Karpas-422 (cell line): ENCODE measurements at places on chromosomes 7 and 10.

- no peak for DNase-seq
Measured at GRCh38 chr7:34313289-34313688, 344.7 kb upstream of the NPSR1 start.

DNA sequence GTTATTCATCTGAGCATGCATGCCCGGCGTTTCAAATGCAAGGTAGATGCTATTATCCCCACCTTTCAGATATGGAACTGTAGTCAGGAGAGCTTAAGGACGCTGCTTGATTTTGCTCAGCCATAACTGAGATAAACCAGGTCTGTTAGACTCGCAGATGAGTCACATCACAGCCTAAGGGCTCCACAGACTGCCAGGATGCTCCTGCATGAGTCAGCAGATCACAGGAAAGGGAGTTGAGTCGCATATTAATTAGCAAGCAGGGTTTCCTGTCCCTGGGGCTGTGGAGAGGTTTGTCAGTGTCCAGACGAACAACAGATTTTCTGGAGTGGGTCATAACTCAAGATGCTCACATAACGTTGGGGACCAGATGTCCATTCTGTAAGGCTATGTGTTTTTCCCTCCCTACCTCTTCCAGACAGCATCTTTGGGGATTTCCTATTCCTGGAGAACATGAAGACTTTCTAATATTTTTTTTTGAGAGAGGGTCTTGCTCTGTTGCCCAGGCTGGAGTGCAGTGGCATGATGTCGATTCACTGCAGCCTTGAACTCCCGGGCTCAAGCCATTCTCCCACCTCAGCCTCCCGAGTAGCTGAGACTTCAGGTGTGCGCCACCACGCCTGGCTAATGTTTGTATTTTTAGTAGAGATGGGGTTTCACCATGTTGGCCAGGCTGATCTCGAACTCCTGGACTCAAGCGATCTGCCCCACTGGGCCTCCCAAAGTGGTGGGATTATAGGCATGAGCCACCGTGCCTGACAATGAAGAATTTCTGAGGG, 36.7 kb downstream of the PFKFB3 start:
- no peak for DNase-seq

DNA sequence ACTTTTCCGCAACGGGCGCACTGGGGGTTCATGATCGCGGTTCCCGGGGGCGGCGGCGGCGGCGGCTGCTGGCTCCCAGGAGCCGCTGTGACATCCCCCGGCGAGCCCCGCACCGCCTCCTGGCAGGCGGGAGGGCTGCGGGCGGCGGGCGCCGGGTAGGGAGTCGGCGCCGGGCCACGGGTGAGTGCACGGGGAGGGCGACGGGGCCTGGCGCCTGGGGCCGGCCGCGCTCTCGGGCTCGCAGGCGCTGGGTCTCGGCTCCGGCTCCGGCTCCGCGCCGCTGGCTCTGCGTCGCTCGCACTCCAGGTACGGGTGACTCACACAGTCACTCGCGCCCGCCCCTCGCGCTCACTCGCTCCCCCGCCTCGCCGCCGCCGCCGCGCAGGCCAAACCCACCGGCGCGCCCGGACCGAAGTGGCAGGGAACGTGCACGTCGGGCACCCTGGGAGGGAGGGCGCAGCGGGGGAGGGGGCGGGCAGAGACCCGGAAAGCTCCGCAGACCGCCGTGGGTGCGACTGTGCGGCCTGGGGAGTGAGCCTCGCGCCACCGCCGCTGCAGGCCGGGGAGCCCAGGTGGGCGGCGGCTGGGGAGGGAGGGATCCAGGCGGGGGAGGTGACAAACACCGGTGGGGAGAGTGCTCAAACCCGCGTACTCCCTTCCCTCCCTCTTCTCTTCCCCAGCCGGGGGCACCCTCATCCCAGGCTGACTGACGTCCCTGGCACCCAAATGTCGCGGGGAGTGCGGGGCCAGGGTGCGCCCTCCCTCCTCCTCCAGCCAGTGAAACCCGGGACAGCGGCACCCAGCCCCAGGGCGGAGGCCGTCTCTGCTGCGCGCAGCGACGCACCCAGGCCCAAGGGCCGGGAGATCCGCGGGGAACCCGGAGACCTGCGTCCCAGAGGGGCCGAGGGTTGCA, 276.9 kb upstream of the NEBL start:
- no peak for DNase-seq

- DNase-seq = peak; percentile 82
Measured at GRCh38 chr7:14457568-14458453, 444.7 kb downstream of the DGKB start.

DNA sequence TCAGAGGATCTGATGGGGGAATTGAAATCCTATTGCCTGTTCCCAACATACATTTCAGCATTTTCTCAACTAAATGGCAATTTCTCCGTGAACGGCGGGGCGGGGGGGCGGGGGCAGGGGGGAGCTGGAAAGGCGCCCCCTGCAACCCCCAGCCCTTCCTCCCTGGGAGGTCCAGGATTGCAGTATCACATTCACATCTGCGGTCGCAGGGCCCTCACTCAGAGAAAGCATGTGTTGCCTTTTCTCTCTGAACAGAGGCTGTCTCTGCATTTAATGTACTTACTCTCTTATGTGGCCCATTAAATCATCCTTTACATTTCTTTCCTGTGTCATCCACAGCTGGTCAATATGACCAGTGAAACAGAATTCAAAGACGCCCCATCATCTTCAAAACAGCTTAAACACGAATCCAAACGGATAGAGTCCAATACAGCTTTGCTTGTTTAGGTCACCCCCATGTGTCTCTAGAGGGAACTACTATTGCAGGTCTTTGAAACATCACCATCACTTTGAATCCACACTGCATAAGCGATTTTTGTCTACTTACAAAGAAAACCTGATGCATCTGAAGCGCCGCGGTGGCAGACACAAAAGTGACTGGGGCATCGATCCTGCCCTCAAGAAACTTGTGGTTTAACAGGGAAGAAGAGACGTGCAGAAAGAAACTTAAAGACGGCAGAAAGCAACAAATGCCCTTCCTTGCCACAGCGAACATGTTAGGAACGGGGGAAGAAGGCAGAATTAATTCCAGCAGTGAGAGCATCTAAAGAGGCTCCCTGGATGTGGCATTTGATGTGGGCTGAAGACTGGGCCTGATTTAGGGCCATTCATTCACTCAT, 17.0 kb upstream of the ECHDC3 start:
- DNase-seq = peak; percentile 91

GRCh38 chr10:48194830-48195229, 79.7 kb downstream of the FRMPD2 start:
- DNase-seq = peak; percentile 12

- no peak for DNase-seq
Measured at GRCh38 chr7:135282561-135283254, 49.1 kb downstream of the STRA8 start.

- DNase-seq = no peak
Measured at GRCh38 chr7:28054531-28055160, 125.9 kb downstream of the JAZF1 start.

- no peak for DNase-seq
Measured at GRCh38 chr7:121882731-121883130, 9.8 kb downstream of the PTPRZ1 start.

- no peak for DNase-seq
Measured at GRCh38 chr7:12504149-12504548, 66.4 kb upstream of the SCIN start.

DNA sequence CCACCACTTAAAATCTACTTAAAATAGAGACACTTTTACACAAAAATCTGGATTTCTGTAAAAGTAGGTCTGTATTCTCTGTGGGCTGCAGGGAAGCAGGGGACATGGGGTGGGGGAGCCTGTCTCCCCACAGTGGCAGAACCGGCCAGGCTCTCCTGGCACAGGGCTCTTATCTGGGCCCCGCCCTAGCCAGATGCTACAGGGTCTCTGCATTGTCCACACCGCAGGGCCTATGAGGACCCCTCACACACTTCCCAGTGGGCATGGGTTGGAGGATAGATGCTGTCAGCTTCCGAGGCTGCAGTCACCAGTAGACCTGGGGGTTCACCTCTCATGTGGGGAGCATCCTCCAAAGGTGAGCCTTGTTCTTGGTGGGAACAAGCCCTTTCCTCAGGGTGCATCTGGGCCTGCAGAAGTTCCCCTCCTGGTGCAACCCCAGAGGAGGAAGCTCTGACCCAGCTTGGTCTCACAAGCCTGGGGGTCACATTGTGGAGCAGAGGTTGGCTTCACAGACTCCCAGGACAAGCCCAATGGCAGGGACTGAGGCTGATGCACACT, 15.4 kb upstream of the MYL7 start:
- DNase-seq = no peak

DNA sequence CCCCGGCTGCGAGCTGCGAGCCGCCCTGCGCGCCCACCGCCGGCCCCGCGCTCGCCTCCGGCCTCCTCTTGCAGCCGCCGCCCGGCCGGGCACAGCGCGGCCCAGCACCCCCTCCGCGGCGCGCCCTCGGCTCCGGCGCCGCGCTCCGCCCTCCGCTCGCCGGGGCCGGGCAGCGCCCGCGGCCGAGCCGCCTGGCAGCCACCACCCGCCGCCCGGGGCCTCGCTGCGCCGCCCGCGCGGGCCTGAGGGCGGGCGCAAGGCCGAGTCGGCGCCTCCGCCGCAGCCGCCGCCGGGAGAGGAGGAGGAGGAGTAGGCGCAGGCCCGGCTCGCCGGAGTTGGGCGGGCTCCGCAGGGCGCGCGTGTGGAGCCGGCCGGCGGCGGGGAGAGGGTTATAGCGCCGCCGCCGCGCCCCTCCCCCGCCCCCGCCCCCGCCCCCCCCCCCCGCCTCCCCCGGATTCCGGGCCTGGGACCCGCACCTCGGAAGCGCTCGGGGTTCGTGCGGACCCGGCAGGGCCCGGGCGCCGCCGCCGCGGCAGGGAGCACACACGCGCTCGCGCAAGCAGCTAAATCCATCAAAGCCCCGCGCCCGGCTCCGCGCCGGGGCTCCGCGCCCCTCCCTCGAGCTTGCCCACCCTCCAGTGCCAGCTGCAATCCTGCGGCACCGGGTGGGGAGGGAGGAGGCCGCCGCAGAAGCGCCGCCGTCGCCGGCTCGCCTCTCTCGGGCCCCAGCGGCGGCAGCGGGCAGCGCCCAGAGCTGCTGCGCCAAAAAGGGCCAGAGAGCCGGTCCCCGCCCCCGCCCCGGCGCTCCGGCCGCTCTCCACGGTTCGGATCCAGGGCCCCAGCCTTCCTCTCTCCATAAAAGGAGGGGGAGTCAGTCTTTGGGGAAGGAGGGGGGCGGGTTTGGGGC, at the start of gene PDGFA:
PDGFA (minus strand) TSS at position 363 of the 907 bp plus-strand sequence. CDS start 845 bp downstream, outside the sequence.
- DNase-seq = peak; percentile 74

GRCh38 chr7:139743967-139744767, 33.6 kb downstream of the HIPK2 start:
- DNase-seq = no peak

GRCh38 chr7:2956526-2957368, 86.9 kb downstream of the CARD11 start:
- DNase-seq = no peak

- DNase-seq = no peak
Measured at GRCh38 chr7:114084472-114085312, 165.9 kb upstream of the PPP1R3A start.

DNA sequence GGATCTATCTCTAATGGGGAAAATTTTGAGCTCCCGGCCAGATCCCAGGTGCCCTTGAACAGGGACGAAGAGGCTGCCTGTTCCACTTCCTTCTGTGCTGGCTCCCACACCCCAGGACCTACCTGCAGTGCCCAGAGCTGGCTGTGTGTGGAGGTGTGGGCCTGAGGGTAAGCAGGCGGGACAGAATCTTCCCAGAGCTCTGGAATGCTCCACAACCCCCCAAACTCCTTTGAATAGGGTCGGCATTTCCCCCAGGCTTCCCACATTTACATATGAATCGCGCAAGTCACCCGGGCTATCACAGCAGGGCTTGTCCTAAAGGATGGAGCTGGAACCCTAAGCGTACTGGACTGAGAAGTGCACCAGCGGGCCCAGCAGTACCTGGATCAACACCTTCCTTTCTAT, 95.9 kb downstream of the DNMBP start:
- no peak for DNase-seq

DNA sequence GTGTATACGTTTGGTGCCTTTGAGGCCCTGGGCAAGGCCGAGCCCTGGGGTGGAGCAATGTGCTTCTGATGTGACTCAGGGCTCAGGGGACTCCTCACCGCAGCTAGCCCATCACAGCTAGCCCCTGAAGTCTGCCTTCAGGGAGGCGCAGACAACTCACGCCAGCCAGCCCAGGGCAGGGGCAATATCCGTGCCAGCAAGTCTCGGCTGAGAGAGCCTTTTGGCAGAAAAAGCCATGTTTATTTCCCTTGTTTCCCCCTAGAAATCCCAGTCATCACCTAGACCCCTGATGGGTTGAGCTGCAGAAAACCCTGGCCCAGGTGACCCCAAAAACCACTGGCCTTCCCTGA, 90.4 kb downstream of the CHST15 start:
- no peak for DNase-seq

DNA sequence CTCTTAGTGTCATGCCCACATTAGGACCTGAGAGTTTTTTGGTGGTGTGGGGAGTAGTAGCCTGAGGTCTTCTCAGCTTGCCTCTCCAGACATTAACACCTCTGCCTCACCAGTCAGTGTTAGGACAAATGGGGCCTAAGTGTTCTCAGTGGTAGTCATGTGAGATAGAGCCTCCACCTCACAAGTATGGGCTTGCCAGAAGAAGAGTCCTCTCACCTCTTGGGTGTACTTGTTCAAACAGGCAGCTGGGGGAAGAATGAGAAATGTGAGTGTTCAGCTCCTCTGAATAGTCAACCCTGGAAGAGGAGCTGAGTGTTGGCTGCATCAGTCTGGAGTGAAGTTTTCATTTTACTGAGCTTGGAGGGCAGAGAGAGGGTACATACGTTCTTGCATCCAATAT, 464.6 kb downstream of the POM121L12 start:
- no peak for DNase-seq

GRCh38 chr7:129665013-129665401, 53.5 kb downstream of the NRF1 start:
- DNase-seq = no peak

GRCh38 chr7:50718876-50719275, 63.8 kb downstream of the GRB10 start:
- DNase-seq = no peak

DNA sequence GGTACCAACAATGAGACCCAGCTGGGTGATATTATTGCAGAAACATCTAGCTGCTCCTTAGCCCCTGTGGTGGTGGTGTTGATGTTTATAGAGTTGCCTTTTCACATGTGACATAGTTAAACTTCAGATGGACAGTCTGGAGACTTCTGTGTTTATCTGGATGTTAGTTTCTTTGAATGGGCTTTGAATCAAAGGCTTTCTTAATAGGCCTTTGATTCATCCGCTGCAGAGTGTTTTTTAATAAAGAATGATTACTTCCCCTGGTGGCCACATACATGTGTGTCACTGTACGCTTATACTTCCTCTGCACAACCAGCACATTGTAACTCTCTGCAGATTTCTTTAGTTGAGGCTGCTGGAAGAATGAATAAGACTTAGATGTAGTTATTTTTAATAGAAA, 221.0 kb downstream of the DYNC1I1 start:
- peak; percentile 48 for DNase-seq

- DNase-seq = no peak
Measured at GRCh38 chr10:96998329-96998888, 166.3 kb downstream of the LCOR start.

GRCh38 chr10:30439931-30440330, 5.9 kb downstream of the MAP3K8 start:
- no peak for DNase-seq

GRCh38 chr10:10045765-10046028, 972.0 kb upstream of the CELF2 start:
- DNase-seq = no peak

GRCh38 chr10:29807163-29807806, 172.5 kb upstream of the SVIL start:
- no peak for DNase-seq
